Myocyte (in vitro differentiated cells): ENCODE measurements at places on chromosomes 12 and 14. TPM values are rescaled to one million over a fixed set of nuclear protein-coding genes. Genes with fewer than 3 reads are reported as not detected.
A peak's percentile ranks its signal among the peaks of the same experiment; 100 is the strongest.

DNA sequence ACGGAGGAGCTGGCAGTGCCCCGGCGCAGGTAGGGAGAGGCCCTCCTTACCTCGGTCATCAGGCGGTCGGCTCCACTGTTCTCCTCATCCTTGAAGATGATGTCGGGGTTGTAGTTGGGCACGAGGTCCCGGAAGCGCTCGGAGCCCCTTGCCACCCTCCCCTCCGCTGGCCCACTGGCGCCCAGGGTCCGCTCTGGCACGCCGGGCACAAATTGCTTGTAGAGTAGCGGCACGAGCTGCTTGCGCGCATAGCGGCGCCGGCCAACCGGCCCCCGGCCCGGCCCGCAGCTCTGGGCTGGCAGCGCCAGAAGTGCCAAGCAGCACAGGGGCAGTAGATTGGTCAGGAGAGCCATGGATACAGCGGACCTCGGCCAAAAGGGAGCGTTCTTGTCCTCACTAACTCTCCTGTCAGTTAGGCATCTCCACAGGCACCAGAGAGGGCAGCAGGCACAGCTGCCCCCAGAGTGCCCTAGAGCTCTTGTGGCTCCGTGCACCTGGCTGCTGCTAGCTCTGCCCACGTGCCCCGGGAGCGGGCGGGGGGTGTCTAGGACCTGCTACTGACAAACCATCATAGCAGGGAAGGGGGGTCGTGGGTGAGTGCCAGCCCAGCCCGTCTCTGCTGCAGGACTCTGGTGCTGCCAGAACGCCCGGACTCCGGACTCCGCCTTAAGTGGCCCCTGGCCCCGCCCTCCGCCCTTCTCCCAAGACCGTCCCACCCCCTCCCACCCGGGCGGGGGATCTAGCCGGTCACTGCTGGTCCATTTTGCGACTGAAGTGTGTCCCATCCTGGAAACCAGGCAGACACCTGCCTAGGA lies at the start of gene DHH:
Gene DHH (minus strand): TSS at position 642 of the 815 bp plus-strand sequence. CDS start 289 bp downstream, at position 353.
- peak; percentile 69 for DNase-seq

DNA sequence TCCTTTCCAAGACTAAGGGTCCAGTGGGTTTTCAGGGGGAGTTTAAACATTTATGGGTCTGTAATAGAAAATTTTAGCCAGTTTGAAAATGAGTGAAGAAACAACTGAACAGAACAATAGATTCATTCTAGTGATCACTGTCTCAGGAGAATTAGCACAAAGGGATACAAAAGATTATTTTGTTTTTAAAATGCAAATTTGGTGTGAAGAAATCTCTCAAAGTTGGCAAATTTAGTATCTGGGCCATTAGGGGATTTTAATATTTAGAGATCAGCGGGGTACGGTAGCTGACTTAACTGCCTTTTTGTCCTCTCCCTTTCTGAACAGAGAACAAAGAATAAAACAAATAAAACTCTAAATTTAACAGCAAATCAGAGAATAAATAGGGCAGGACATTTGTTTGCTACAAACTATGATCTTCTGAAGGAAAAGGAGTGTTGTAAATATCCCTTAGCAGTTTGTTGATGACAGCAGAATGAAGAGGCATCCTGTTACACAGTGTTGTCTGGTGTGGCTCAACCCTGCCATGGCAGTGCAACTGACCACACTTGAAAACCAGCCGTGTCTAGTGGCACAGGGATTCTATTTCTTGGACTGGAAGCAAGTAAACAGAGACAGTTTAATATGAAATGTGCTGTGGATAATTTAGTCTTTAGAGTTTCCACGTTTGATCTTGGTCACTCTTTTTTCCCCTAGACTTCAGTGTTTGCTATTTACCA lies 46.3 kb upstream of the LRTM2 start:
- DNase-seq: peak; percentile 66

TMEM30B gene
- total RNA-seq: 0.16 and 0.62 TPM in 2 replicates

INSM2 gene
- not detected in 2 replicates for total RNA-seq

GRCh38 chr14:91376547-91377477 lies 40.8 kb downstream of the CCDC88C start:
- no peak for DNase-seq

DNA sequence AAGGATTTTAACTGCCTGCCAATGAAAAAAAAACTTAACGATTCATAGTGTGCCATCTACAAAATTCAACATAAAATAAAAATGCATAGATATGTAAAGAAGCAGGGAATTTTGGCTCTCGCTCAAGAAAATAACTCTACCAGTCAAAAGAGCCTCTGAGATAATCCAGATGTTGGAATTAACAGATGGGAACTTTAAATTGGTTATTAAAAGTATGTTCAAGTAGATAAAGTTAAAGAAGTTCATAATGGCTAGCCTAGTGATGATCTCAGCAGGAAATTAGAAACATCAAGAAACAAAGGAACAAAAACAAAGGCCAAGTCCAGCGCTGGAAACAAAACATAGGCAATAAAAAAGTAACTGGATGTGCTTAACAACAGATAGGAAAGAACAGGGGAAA lies 23.1 kb downstream of the PIK3C2G start:
- no peak for DNase-seq

DNA sequence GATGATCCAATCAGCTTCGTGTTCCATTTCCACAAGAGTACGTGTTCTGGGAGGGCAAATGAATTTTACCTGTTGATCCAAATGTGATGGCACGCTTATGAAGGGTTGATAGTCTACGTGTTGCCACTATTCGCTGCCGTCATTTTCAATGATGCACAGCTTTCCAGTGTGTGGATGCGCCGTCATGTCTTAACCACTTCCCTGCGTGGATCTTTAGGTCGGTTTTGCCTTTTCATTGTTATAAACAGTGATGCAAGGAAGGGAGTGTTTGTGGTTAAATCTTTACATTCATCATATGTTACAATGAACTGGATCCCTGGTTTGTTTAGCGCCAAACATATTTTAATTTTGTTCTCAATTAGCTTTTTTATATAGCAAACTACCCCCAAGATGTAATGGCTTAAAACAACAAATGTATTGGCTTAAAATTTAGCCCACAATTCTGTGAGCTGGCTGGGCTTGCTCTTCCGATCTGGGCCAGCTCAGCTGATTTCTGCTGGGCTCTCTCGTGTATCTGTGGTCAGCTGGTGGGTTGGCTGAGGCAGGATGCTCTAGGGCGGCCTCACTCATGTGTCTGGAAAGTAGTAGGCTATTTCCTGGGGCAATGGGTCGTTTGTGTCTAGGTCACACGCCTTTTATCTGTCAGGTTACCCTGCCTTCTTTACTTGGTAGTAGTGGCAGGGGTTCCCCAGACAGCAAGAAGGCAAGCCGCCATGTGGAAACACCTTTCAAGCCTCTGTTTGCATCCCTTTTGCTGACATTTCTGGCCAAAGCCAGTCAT lies 176.7 kb downstream of the CRADD start:
- DNase-seq: no peak

- DNase-seq: no peak
Measured at GRCh38 chr14:68039593-68039992, 220.0 kb downstream of the RAD51B start.

DNA sequence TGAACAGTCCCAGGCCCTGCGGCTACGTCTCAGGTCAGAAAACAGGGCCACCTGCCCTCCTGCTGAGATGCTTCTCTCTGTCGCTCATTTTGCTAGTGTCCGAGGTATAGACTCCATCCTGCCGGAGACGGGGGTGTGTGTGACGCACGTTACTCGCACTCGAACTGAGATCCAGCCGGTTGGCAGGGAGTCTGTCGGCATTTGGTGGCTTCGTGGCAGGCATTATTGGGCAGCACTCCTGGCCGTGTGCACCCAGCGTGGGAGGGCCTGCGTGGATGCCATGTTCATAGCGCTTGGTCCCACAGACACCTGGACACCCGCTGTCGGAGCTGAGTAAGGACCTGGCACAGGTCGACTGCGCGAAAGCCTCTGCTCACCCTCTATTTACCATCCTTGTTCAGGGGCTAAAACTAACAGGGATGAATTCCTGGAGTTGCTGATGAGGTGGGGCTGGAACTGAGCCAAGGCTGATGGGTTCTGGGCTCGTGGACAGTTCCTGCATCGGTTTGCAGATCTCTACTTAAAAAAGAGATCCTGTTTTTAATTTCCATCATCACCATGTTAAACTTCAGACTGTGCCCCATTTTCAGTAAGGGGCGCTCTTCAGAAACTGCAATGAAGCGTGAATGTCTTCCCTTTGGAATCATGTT lies 28.6 kb downstream of the AACS start:
- no peak for DNase-seq

- DNase-seq: no peak
Measured at GRCh38 chr12:116538076-116538591, 21.0 kb upstream of the MAP1LC3B2 start.

DHRS2 gene
- total RNA-seq: 0.19 and 1.2 TPM in 2 replicates

DNA sequence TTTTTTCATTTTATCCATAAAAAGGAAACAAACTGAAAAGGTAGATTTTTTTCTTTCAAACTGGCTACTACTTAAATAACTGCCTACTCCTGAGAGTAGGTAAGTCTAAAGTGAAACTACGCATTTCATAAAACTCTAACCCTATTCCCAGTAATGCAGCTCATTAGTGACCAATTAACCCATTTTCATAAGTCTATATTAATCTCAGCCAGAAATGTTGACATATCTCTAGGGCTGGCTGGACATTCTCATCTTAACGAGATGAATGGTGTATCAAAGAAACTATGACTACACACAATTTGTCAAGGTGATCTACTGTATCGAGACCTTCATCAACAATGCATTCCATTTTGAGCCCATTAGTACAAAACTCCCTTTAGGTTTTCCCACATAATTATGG lies 57.2 kb downstream of the EPS8 start:
- no peak for DNase-seq

TOX4 gene
- 25.6 and 27.8 TPM in 2 replicates for total RNA-seq

DNA sequence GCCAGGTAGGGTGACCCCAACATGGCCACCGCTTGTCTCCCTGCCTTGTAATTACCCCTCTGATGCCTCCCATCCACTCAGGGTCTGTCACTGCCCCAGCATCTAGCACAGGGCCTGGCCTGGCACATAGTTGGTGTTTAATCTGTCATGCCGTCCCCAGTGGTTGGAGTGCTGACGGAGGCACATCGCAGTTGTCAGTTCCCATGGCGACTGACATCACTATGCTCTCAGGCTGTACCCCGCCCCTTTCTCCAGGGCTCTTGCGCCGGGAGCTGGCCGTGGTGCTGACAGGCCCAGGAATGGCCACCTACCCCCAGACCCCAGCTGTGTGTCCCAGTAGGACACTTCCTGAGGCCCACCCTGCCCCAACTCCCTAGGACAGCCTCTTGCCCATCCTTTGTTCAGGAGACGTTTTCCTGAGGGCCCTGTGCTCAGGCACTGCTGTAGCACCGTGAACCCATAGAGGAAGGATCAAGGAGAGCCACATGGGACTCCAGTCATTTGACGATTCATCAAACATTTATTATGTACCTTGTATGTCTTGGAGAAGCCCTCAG lies 23.0 kb downstream of the FAM222A start:
- peak; percentile 71 for DNase-seq

DNA sequence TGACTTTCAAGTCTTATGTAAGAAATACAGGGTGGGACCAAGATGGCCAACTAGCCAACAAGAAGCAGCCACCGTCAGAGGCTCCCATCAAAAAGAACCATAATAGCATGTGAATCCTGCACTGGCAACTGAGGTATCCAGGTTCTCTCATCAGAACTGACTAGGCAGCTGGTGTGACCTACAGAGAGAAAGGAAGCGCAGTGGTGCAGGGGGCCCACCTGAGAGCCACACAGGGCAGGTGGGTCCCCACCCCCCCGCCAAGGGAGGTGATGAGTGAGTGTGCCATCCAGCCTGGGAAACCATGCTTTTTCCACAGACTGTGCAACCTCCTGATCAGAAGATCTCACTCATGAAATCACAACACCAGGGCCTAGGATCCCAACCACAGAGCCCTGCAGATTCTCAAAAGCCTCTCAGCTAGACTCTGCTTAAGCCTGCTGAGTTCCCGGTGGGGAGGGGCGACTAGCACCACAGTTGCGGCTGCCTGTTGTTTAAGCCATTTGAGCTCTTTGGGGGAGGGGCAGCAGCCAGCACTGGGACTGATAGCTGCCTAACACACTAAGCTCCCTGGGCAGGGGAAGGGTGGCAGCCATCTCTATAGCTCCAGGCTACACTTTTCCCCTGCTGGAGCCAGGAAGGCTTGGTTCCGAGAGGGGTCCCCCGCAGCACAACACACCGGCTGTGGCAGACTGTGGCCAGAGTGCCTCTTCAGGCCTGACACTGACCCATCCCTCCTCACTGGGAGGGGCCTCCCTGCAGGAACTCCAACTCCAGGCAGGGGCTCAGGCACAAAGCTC lies 75.3 kb downstream of the GARIN6 start:
- DNase-seq: no peak

- DNase-seq: peak; percentile 22
Measured at GRCh38 chr12:110373425-110373824, 30.1 kb downstream of the ANAPC7 start.

GRCh38 chr14:63326840-63327239 lies 8.1 kb upstream of the GPHB5 start:
- no peak for DNase-seq

DNA sequence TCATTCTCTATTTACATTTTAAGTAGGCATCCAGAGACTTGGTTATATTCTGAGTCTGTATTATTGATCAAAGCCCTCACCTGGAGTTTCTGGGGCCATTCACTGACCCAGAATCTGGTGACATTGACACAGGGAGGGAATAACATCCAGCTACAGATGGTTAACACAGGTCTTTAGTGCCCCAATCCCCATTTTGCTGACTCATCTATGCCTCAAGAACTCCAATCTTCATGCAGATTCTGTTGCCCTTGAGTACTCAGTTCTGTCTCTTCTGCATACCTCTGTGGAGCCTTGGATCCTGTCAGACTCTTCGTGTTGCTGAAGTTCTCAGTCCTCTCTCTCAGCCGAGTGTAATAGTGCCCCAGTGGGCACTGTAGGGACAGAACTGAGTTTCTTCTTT lies 208.9 kb downstream of the RGS6 start:
- no peak for DNase-seq

LRRC10 gene
- total RNA-seq: not detected in 2 replicates

- DNase-seq: no peak
Measured at GRCh38 chr12:109961612-109962011, 34.6 kb downstream of the GIT2 start.

- no peak for DNase-seq
Measured at GRCh38 chr14:72621387-72622065, 272.4 kb downstream of the DPF3 start.

- DNase-seq: no peak
Measured at GRCh38 chr14:94120667-94121340, 8.6 kb downstream of the IFI27L2 start.

DNA sequence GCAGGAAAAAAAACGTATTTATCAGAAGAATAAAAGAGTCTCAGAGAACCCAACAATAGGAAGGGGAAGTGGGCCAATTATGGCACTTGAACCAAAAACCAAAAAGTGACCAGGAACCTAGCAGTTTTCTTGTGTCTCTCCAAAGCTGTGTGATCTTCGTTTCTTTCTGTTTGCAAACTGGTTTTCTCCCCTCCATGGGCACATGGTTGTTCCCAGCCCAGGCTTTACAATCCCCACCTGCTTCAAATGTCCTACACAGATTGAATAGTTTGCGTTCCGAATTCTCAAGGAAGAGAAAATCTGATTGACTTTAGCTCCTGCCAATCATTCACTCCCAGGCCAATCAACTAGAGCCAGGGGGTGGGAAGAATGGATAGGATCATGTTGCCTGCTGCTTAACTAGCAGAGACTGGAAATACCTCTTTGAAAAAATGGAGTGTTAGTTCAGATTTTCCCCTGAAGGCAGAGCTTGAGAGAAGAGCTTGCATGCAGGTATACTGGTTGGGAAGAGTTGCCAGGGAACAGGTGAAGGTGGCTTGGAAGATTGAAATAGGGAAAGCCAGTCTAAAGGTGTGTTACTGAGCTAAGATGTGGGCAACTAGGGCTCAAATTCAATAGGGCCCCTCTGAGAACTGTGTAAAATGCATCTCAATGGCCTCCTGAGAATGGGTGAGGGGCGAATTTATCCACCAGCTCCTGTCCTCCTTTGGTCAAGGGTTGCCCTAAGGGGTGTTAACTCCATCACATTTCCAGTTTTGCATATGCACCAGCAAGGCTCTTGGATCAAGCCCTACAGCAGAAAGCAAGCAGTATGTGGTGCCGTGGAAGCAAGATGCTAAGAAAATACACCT lies 106.4 kb upstream of the SRRM4 start:
- DNase-seq: no peak
